ENCODE measurements at places on chromosomes 4 and X.

DNA sequence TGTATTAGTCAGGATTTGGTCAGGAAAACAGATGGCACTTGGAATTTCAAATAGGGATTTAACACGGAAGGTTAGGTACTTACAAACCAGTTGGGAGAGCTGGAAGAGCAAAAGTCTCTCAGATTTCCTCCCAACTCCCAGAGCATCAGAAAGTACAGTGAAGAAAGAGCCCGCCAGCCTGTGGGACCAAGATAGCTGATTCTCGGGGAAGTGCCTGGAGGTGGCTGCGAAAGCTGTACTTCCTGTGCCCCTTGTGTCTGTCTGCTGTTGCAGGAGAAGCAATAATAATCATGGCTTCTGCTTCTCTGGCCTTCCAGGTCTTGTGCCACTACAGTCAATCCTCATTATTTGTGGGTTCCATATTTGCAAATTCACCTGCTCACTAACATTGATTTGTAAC, 221.0 kb upstream of the BCOR start:
- no peak for DNase-seq

- DNase-seq: no peak
Observed at GRCh38 chr4:149031399-149031798, 589.2 kb upstream of the NR3C2 start.

DNA sequence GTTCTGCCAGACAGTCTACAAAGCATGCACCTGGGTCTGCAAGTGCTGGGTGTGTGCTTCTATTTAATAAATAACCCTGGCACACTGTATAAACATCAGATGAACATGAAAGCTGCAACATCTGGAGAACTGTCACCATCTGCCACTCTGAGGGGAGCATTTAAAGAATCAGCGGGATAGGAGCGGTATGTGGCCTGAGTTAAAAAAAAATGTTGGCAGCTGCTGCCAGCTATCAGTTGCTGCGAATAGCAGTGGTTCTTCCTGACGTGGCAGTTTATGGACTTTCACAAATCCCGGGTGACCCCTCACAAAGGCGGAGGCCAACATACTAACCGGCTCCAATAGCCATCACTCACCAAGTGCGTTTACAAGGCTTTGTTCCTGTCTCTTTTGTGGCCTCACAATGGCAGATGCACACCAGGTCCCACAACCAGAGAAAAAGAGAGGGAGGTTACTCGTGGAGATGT, 95.1 kb downstream of the RASL11B start:
- DNase-seq: no peak

GRCh38 chr4:66647926-66648325, 897.4 kb downstream of the CENPC start:
- no peak for DNase-seq

DNA sequence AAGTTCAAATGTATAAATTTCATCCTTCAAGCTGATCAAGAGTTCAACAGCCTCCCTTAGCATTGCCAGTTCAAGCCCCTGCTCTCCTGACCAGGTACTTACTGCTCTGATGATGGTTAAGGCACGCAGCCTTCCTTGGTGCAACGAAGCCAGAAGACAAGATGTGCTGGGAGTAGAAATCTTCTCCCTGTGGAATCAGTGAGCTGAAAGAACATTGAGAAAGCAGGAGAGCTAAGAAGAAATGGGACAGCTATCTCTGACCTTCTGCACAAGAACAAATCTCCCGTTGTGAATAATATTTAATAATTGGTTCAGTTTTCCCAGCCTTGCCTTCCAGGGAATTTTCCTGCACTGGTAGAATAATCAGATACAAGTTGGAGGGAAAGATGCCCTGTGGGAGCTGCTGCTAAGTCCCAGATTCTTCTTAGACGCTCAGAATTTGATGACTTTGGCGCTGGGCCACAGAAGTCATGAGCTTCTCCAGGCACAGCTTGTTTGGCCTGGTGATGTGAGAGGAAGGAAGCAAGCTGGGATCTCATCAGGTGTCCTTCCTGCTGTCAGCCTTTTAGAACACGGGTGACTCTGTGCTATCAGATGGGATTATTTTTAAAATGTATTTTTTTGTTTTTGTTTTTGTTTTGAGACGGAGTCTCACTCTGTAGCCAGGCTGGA, 77.8 kb downstream of the CD38 start:
- no peak for DNase-seq

- no peak for DNase-seq
Observed at GRCh38 chr4:122533841-122534240, 77.3 kb upstream of the IL2 start.

DNA sequence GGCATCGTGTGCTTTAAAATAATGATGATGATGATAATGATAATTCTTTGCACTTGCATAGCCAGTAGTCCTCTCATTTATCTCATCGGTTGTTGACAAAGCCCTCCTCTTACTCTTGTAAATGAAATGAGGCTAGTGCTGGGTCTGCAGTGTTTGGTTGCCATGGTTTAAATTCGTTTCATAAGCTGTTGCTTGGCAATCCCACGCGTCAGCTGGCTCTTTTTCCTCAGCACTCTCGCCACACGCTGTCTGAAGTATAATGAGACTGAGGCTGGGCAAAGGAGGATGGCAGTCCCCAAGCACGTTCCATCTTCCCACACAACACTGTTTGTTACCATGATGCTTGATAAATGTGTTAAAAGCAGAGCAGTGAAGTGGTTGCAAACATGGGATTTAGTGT, 15.5 kb downstream of the PAGE4 start:
- no peak for DNase-seq

DNA sequence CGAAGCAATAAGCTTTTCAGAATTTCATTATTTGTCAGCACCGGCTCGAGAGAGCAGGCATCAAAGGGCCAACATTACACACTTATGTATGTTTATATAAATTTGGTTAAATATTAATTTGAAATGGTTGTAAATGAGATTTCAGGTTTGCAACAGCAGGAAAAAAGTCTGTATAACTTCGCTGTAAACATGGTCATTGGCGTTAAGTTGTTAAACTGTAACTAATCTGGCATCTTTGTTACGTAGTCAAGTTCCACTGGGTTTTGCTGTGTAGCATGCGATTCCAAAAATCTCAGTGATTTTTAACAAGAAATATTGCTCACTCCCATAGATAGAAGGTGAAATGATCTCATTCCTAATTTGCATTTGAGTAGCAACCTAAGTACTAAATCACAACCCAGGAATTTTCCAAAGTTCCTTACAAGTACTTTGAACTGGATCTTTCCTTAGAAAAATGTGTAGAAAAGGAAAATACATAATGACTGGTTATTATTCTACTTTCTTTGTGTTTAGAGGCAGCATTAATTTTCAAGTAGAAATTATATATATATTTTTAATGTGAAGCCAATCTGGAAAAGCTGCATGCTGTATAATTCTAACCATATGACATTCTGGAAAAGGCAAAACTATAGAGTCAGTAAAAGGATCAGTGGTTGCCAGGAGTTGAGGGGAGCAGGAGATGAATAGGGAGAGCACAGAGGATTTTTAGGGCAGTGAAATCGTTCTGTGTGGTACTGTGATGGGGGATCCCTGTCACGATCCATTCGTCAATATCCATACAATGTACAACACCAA, 222.1 kb downstream of the CBR4 start:
- DNase-seq: no peak

DNA sequence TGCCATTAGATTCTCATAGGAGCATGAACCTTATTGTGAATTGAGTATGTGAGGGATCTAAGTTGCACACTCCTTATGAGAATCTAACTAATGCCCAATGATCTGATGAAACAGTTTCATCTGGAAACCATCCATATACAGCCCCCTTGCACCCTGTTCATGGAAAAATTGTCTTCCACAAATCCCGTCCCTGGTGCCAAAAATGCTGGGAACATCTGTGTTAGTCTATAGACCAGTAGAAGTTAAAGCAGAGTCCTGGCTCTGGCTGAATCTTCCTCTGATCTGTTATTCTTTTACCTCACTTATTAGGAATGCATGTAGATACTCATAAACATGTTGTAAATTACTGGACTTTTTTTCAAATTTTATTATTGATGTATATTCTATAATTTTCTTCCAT, 29.2 kb downstream of the SULT1B1 start:
- DNase-seq: peak; percentile 70

DNA sequence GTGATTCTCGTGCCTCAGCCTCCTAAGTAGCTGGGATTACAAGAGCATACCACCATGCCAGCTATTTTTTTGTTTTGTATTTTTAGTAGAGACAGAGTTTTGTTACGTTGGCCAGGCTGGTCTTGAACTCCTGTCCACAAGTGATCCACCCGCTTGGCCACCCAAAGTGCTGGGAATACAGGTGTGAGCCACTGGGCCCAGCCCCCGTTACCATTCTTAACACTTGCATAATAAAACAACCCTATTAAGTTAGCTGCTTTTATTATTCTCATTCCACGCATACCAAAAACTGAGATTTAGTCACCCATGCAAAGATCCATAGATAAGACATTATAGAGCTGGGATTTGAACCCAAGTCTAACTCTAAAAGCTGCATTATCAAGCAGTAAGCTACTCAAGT, 6.0 kb upstream of the TEX13A start:
- DNase-seq: no peak

DNA sequence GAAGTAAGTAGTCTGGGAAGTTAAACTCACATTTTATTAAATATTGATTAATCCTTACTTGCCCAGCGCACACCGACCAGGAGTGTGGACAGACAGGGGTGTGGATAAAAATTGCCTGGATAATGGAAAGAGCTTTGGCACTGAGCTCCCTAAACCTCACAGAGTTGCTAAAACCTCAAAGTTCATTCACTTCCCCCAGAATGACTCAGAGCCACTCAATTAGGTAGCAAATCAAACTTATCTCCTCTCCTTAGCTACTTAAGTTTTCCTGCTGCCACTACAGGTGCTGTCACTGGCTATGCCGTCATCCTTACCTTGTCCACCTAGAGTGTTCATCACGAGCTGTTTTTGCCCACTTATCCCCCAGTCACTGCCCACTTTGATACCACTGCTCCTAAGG, 27.0 kb upstream of the MID1IP1 start:
- no peak for DNase-seq

GRCh38 chrX:72020788-72021187, 110.1 kb downstream of the NHSL2 start:
- DNase-seq: no peak
